RPMI7951 (cell line): ENCODE measurements at places on chromosomes 5 and 9.

DNA sequence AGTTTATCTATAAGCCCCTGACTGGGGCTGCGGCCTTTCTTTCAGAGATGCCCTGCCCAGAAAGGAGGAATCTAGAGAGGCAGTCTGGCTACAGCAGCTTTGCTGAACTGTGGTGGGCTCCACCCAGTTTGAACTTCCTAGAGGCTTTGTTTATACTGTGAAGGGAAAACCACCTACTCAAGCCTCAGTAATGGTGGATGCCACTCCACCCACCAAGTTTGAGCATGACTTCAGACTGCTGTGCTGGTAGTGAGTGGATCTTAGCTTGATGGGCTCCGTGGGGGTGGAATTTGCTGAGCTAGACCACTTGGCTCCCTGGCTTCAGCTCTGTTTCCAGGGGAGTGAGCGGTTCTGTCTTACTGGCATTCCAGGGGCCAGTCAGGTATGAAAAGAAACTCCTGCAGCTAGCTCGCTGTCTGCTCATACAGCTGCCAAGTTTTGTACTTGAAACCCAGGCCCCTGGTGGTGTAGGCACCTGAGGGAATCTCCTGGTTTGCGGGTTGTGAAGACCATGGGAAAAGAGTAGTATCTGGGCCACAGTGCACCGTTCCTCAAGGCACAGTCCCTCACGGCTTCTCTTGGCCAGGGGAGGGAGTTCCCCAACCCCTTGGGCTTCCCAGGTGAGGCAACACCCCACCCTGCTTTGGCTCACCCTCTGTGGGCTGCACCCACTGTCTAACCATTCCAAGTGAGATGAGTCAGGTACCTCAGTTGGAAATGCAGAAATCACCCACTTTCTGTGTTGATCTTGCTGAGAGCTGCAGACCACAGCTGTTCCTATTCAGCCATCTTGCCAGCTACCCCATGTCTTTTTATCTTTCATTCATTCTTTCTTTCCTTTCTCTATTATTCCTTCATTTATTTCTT lies 211.8 kb upstream of the C9orf72 start:
- DNase-seq, result no peak

GRCh38 chr5:172870291-172870714 lies 36.3 kb downstream of the ERGIC1 start:
- peak; percentile 39 for DNase-seq

DNA sequence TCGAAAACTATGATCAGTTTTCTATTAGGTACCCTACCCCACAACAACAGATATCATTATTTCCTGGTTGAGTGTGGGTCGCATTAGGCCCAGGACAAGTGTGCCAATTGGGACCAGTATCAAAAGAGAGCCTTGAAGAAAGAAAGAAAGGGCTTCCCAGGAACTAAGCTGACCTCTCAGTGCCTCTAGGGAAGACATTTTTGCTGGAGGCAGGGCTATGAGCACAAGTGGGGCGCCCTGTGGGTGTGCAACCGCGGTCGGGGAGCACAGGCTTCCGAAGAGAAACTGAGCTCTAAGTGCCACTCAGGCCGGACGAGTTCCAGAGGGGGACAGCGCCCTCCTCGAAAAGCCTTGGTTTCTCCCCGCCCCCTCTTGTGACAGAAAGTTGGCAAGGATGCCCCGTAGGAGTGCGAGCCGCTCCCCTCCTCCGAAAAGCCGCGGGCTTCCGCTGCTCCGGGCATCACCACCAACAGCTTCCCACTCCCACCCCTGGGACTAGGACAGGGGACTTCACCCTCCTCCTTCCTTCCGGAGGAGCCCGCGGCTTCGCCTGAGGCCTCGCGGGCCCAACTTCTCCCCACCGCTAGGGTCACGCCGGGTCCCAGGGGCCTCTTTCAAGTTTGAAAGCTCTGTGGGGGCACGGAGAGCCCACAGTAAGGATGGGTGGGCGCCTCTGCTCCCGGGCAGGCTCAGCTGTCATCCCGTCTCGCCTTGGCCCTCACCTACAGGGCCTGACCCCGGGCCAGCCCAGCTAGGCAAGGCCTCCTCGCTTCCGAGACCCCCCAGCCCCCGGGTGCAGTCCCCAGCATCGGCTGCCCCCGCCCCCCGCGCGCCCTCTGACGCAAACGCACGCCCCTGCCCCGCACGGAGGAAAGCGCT lies 2.0 kb downstream of the NR2F1-AS1 start:
- peak; percentile 86 for DNase-seq

GRCh38 chr9:18382243-18382642 lies 91.7 kb upstream of the ADAMTSL1 start:
- no peak for DNase-seq

GRCh38 chr5:31593665-31594064 lies 45.3 kb upstream of the PDZD2 start:
- no peak for DNase-seq

- DNase-seq, result no peak
Measured at GRCh38 chr9:79663878-79664277, 92.1 kb downstream of the TLE4 start.

DNA sequence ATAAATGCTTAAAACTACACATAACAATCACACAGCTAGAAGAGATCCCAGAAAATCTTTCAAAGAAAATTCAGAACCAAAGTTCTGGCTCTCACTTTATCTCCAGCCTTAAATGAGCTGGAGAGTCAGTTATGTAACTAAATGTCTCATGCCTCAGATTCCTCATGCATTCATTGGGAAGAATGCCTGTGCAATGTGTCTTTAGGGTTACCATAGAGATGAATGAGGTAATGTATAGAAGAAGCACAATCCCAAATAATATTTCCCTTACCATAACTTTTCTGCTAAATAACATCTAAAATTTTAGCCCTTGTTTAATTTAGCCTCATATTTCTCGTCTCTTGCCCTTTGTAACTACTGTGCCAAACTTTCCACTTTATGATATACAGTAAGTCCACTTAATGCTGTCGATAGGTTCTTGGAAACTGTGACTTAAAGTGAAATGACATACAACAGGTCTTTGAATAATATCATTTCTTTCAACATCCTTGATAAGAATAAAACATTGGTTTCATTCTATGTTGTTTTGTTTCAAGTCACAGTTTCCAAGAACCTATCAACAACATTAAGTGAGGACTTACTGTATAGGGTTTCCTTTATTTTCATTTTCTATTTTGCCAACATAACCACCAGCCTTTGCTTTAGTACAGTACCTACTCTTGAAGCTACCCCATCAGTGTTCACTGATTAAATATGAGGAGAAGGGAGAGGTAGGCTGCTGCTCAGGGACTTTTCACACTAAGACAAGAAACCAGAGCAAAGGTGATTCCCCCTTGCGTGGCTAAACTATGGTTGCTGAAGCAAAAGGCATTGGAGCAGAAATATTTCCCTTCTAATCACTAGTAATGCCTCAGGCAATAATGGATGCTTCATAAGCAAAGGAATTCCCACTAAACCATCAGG lies 295.7 kb upstream of the PTGER4 start:
- peak; percentile 82 for DNase-seq

DNA sequence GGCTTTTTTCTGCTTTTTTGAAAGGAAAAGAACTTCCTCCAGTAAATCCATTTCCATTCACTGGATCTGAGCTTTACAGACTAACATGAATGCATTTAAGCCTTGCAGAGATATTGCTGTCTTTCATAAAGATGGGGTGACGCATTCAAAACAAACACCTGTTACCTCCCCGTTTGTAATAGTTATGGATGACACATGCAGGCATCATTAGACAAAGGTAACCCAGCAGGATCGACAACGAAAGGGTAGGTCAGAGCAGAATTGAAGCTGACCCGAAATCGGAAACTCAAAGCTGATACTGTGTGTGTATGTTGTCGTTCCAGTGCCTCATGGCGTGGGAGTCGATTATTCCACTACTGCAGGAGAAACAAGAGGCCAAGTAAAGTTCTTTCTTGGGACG lies 22.2 kb downstream of the SLC46A2 start:
- DNase-seq, result no peak

DNA sequence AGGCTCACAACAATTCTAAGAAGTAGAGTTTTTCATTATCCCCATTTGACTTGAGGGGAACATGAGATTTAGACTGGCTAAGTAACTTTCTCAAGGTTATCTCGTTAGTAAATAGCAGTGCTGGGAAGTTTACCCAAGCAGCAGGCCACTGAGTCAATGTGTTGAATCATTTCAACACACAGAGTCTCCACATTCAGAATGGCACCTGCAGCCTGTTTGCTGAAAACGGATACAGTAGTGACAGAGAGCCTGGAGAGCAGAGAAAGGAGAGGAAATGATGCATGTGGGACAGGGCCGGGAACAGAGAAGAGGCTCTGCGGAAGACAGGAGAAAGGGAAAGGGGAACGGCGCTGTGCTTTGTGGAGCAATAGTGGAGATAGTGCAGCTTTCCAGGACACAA lies 33.5 kb upstream of the ZSWIM6 start:
- no peak for DNase-seq

DNA sequence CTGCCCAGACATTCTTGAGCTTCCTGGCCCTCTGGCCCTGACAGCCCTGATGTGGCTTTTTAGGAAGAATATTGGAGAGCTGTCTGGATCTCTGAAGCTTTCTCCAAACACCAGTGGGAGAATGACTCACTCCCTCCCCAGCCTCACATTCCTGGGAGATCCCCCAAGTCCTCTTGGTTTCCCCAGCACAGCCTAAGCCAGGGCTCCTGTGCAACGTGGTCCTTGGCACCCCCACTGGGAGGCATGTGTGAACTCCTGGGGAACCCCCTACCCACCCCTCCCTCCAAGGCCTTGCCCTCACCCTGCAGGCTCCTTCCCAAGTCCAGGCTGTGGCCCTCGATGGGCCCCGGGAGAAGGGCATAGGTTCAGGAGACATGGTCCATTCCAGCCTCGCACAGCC lies 12.7 kb downstream of the GLIPR2 start:
- DNase-seq, result peak; percentile 83

GRCh38 chr5:120164986-120165385 lies 299.1 kb upstream of the PRR16 start:
- DNase-seq, result no peak

DNA sequence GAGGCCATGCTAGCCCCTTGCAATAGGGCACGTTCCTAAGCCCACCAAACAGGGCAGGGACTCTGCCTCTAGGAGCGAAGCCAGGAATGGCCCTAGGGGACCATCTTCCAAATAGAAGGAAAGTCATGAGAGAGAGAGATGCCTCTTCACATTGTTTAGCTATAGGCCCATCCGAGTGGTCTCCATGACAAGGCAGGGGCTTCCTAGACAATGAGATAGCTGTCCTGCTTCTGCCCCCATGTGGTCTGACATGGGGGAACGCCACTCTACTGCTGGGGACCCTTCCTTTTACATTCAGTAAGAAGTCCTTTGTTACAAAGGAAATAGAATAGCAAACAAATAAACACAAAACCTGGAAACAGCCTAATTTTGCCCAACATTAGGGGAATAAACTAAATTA lies 17.9 kb upstream of the KIF4B start:
- DNase-seq, result no peak
